Mesothelial cell of epicardium (in vitro differentiated cells): ENCODE measurements at places on chromosomes 12 and 14.

DNA sequence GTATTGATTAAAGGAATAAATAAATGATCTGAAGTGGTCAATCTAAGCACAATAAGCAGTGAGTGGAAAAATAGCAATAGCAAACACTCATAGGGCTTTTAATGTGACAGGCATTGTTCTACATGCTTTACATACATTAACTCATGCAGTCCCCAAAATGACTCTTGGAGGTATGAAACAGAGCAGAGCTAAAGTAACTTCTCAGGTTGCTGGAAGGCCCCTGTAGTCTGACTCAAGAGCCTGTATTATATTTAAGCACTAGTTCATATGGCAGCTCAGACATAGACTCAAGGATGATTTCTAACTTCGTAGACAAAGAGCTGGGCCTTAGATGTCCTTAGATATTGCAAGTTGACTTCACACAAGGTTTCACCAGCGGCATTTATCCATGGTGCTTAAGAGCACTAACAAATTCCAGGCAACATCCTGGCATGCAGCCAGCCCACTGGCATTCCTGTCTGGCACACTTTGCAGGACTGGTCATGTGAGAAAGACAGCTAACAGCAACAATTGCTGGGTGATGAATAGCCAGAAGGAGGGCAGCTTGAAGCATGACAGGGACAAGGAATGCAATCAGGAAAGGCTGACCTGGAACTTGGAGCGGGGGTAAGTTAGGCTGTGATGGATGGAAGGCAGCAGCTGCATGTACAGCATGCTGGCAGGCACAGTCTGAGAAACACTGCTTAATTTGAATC, 22.9 kb upstream of the KTN1 start:
- no peaks in the 10 kb centered on the region for H3K27me3 ChIP-seq
- peaks cover 15% of the 10 kb centered on the region for H3K4me1 ChIP-seq
- DNase-seq = peak; percentile 78
- peaks cover 17% of the 10 kb centered on the region for H3K36me3 ChIP-seq

GRCh38 chr12:4933411-4933810, 23.7 kb downstream of the KCNA1 start:
- H3K4me3 ChIP-seq = no peak overlapping the region
- H3K27ac ChIP-seq = no peak overlapping the region
- no peaks in the 10 kb centered on the region for H3K4me1 ChIP-seq

GRCh38 chr14:30559638-30560091, 707 bp downstream of the G2E3 start:
- no peak for DNase-seq
- H3K36me3 ChIP-seq = peaks cover 9% of the 10 kb centered on the region
- H3K27ac ChIP-seq = peak overlapping the region; percentile 100

DNA sequence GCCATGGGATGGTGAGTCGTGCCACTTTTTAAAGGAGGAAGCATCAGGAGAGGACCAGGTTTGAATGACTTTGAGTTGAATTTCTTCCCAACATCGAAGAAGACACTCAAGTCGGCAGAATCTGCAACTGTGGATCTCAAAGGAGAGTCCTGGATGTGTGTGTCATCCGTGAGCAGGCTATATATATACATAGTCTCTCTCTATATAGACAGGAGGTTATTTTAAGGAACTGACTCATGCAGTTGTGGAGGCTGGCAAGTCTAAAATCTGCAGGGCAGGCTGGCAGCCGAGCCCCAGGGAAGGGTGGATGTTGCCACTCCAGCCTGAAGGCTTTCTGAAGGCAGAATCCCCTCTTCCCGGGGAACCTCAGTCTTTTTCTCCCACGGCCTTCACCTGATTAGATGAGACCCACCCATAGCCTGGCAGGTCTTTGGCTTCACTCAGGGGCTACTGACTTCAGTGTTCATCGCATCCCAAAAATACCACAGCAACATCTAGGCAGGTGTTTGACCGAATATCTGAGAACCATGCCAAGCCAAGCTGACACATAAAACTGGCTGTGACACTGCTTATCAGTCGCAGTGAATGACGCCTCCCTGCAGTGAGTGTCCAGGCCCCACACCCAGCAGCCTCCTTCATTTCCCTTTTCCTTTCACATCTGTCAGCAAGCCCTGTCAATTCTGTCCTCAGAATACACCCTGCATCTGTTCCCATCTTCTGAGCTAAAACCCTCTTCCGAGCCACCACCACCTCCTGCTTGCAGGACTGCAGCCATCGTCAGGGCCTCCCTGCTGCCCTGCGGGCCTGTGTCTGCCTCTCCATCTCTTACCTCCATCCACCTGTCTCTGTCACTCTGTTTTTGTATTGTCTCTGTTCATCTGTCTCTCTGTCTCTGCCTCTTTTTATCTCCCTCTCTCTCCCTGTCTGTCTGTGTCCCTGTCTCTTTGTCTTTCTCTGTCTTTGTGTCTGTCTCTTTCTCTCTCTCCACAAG, 54.0 kb downstream of the ZNF664 start:
- no peak overlapping the region for H3K27ac ChIP-seq
- H3K4me3 ChIP-seq = no peak overlapping the region
- no peaks in the 10 kb centered on the region for H3K27me3 ChIP-seq
- H3K36me3 ChIP-seq = peaks cover 11% of the 10 kb centered on the region
- DNase-seq = no peak

DNA sequence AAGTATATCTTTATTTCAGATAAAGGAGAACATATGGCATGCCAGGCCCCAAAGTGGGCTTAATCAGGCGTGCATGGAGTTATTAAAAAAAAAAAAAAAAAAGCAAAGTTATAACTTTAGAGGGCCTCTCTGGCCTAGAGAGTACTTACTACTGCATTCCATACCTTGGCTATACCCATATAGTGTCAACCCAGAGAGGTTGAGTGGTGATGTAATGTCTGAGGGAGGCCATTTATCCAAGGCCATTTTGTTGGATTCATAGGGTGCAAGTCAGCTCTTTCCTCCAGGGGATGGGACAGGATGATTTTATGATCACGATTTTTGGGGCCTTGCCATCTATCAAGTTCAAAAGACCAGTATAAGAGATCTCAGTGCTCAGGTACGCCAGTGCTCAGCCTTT, 66.4 kb downstream of the DCAF5 start:
- H3K4me3 ChIP-seq = no peak overlapping the region
- peaks cover 10% of the 10 kb centered on the region for H3K4me1 ChIP-seq
- no peaks in the 10 kb centered on the region for H3K27me3 ChIP-seq
- peaks cover 33% of the 10 kb centered on the region for H3K36me3 ChIP-seq
- H3K27ac ChIP-seq = peak overlapping the region; percentile 32

DNA sequence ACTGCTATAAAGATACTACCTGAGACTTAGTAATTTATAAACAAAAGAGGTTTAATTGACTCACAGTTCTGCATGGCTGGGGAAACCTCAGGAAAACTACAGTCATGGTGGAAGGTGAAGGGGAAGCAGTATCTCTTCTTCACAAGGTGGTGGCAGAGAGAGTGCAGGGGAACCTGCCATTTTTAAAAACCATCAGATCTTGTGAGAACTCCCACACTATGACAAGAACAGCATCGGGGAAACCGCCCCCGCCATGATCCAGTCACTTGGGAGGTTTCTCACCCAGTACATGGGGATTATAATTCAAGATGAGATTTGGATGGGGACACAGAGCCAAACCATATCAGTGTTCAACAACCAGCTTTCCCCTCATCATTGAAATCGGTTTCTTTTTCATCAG, 49.9 kb downstream of the AEBP2 start:
- no peak for DNase-seq
- H3K36me3 ChIP-seq = peaks cover 22% of the 10 kb centered on the region
- no peak overlapping the region for H3K27ac ChIP-seq
- H3K4me1 ChIP-seq = peaks cover 9% of the 10 kb centered on the region
- H3K27me3 ChIP-seq = no peaks in the 10 kb centered on the region

- no peaks in the 10 kb centered on the region for H3K27me3 ChIP-seq
- H3K27ac ChIP-seq = no peak overlapping the region
- peaks cover 7% of the 10 kb centered on the region for H3K4me1 ChIP-seq
- no peak for DNase-seq
Observed at GRCh38 chr12:78087363-78087675, 256.6 kb downstream of the NAV3 start.

DNA sequence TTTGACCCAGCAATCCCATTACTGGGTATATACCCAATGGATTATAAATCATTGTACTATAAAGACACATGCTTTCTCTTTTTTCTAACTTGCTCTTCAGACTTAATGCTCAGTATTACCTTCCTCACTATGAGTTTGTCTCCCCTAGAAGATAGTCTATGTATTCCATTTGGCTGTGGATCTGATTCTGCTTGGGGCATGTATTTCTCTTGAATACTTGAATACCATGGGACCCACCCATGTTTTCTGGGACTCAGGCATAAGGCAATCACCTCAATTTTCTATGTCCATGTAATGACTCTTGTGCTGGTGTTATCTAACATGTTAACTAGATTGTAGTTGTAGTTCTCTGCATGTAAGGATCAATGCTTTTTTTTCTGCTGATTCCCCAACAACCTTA, 70.4 kb upstream of the PPM1H start:
- no peak for DNase-seq
- no peaks in the 10 kb centered on the region for H3K27me3 ChIP-seq
- peaks cover 34% of the 10 kb centered on the region for H3K4me1 ChIP-seq
- H3K36me3 ChIP-seq = no peaks in the 10 kb centered on the region
- no peak overlapping the region for H3K27ac ChIP-seq

DNA sequence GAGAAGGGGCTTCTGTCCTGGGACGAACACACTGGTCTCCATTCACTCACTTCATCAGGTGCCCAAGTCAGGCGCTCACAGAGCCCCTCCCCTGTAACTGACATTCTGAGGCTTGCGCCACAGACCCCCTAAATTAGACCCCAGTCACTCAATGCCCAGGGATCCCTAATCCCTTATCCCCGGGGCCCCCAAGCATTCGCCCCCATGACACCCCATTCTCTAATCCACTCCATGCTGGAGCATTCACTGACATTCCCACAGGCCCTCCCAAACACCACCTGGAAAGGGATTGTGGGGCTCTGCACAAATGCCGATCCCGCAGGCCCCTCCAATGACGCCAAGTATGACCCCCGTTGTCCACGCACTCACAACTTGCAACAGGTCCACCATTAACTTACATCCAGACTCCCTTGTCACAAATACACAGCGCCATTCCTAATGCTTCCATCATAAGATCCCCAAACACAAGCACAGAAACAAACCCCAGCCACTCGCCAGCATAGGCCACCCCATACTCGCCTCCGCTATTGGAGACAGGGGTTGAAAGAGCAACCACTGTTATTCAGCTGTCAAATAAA, 1.5 kb downstream of the ZNF605 start:
- peaks cover 17% of the 10 kb centered on the region for H3K4me1 ChIP-seq
- H3K27me3 ChIP-seq = no peaks in the 10 kb centered on the region
- peak overlapping the region; percentile 91 for H3K27ac ChIP-seq
- no peak for DNase-seq
- peaks cover 41% of the 10 kb centered on the region for H3K36me3 ChIP-seq

GRCh38 chr12:17028348-17028747, 422.4 kb upstream of the LMO3 start:
- no peaks in the 10 kb centered on the region for H3K27me3 ChIP-seq
- no peak overlapping the region for H3K4me3 ChIP-seq
- no peaks in the 10 kb centered on the region for H3K4me1 ChIP-seq
- no peaks in the 10 kb centered on the region for H3K36me3 ChIP-seq
- DNase-seq = no peak
- H3K27ac ChIP-seq = no peak overlapping the region

DNA sequence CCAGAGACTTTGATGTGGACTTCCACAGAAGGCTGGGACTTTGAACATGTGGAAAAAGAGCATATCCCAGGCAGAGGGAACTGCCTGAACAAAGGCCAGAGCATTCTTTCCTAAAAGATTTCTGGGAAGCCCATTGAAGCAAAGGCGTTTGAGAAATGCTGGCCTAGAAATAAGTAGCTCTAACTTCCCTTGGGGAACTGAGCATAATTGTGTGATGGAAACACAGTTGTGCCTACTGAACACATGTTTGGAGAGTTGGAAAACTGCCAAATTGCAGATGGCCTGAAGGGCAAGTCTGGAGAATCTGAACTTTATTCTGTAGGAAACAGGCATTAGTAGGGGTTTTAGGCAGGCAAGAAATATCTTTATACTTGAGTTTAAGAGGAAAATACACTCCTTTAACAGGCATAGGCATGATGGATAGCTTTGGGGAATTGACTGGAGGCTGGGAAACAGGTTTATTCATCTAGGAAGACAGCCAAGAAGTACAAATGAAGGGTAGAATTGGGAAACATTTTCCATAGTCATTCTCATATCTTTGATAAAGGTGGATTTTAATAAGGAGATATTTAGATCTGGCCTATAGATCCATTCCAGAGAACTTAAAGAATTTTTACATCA, 134.1 kb downstream of the TPH2 start:
- no peak for DNase-seq
- no peak overlapping the region for H3K4me3 ChIP-seq
- H3K27me3 ChIP-seq = no peaks in the 10 kb centered on the region
- peaks cover 16% of the 10 kb centered on the region for H3K4me1 ChIP-seq
- peaks cover 6% of the 10 kb centered on the region for H3K36me3 ChIP-seq

GRCh38 chr12:51531978-51532497, 59.0 kb upstream of the SCN8A start:
- no peak overlapping the region for H3K4me3 ChIP-seq
- peak; percentile 42 for DNase-seq
- peaks cover 2% of the 10 kb centered on the region for H3K4me1 ChIP-seq
- no peaks in the 10 kb centered on the region for H3K36me3 ChIP-seq
- peaks cover 10% of the 10 kb centered on the region for H3K27me3 ChIP-seq

- no peak for DNase-seq
- H3K27ac ChIP-seq = no peak overlapping the region
- no peaks in the 10 kb centered on the region for H3K4me1 ChIP-seq
- H3K4me3 ChIP-seq = no peak overlapping the region
- peaks cover 4% of the 10 kb centered on the region for H3K36me3 ChIP-seq
Observed at GRCh38 chr12:58841058-58841798, 79.1 kb downstream of the LRIG3 start.

- H3K27me3 ChIP-seq = no peaks in the 10 kb centered on the region
- H3K27ac ChIP-seq = peak overlapping the region; percentile 47
Observed at GRCh38 chr12:11719678-11720099, 70.2 kb downstream of the ETV6 start.

GRCh38 chr12:1322821-1323220, 271.6 kb downstream of the FBXL14 start:
- DNase-seq = no peak
- H3K4me1 ChIP-seq = peaks cover 50% of the 10 kb centered on the region

DNA sequence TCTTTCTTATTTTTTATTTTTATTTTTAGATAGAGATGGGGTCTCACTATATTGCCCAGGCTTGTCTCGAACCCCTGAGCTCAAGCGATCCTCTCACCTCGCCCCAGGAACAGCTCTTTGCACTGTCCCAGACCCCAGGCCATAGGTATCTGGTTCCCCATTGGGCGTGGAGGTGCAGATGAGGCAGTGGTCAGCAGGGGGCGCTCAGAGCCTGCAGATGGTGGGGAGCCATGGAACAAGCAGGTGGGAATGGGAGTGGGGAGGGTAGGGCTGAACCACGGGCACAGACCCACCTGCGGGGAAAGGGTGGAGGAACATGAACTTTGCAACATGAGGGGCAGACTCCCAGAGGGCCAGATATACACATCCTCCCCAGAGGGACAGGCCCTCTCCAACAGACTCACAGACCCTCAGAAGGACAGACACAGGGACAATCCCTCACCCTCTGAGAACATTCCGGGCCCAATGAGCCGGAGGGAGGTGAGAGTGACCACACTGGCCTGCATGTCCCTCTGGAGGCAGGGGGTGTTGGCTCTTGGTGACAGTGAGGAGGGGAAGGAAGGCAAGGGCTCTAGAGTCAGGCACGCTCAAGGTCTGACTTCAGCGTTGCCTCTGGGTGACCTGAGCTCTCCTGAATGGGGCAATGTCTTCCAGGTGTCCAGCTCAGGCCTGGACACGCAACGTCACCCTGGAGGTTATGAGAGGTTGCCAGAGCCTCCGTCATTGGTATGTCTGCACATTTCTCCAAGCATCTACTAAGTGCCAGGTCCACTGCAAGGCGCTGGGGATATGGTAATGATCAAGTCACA, 34.9 kb downstream of the KRT80 start:
- H3K27ac ChIP-seq = no peak overlapping the region
- peaks cover 4% of the 10 kb centered on the region for H3K4me1 ChIP-seq
- no peaks in the 10 kb centered on the region for H3K36me3 ChIP-seq
- H3K27me3 ChIP-seq = no peaks in the 10 kb centered on the region
- H3K4me3 ChIP-seq = no peak overlapping the region
